Activated CD4-positive, alpha-beta T cell treated with anti-CD3 and anti-CD28 coated beads for 4 hours (primary cell): ENCODE measurements at places on chromosomes 6 and 20.

DNA sequence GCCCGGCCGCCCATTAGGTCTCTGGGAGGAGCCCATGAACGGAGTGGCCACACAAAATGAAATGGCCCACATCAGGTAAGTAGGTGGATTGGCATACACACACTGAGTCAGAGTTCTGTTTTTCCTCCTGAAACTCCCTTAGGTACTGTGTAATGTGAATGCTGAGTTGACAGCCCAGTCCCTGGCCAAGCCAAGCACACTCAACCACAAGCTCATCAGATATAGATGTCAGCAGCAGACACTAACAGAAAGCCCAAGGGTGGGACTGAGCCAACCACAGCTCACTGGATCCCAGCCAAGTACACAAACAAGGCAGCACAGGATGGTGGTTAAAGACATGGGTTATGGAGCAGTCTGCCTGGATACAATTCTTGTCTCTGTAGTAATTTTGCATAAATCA lies 403.4 kb downstream of the GJA1 start:
- no peak for DNase-seq

GRCh38 chr20:45772693-45773092 lies 19.0 kb downstream of the WFDC3 start:
- DNase-seq: no peak

DNA sequence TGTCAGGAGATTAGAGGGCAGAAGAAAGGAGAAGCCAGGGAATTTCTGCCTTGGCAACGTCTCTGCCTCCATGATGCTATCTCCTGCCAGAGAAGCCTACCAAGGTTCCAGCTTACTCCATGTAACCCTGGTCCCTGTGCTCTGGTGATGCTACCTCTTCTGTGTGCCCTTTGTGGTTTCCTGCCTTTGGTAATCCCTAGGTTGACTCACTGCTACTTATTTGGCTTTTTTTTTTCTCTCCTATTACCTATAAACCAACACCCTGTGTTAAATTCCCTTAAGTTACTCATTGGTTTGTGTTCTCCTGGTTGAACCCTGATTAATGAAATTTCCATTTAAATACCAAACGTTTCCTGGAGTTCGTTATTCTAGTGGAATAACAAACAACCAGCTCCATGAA lies 527.8 kb upstream of the FLRT3 start:
- no peak for DNase-seq

- no peak for DNase-seq
These were observed 580.3 kb upstream of the GJE1 start for GRCh38 chr6:141552463-141552862.

- no peak for DNase-seq
These were observed 152.3 kb upstream of the OLIG3 start for GRCh38 chr6:137646484-137646883.

- DNase-seq: no peak
These were observed 115.4 kb downstream of the ISM1 start for GRCh38 chr20:13336308-13337089.

DNA sequence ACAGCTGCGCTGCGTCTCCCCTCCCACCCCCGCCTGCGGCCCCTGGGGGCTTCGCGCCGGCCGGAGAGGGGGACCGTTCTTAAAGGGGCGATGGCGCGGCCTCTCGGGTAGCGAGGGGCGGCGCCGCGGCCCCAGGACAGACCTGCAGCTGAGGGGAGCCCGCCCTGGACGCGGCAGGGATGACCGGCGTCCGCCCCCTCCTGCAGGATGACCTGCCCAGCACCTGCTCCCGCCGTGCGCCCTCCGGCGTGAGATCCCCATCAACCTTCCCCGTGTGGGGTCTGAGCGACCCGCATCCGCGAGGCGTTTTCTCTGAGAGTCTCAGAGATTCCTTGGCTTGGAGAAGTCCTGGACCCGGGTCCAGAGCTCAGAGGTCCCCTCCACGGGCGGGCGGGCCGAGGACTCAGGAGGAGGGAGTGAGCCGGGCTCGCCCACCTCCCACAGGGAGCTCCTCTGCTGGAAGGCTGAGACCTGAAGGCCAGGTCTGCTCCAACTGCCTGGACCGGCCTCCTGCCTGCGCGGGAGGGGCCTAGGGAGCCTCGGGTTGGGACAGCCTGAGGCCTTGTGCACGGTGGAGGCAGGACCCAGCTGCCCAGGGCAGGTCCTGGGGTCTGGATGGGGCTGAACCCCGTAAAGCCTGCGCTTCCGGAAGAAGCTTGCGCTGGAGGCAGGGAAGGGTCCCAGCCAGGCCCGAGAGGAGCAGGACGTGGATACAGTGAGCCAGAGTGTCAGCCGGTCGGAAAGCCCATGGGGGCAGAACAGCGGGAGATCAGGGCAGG lies 532 bp upstream of the NKAIN4 start:
- no peak for DNase-seq

DNA sequence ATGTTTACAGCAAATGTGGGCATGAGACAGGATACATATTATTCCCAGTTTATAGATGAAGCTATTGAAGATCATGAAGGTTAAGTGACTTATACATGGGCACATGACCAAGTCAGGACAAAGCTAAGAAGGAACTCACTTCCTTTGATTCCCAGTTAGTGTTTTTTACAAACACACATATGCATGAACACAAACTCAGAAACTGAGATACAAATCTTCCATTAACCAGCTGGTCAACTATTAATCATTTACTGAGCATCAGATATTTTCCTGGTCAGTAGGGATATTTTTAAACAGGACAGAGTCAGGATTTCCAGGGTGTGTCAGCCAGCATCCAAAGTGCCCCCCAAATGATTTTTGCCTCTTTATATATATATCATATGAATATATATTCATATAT lies 222.2 kb downstream of the OGFRL1 start:
- no peak for DNase-seq

GRCh38 chr20:41696428-41696827 lies 78.3 kb upstream of the CHD6 start:
- DNase-seq: no peak
